Spinal cord (tissue), 10 donors: ENCODE measurements at places on chromosomes 6 and 20.

- peak overlapping the region; percentile 40 for H3K27ac ChIP-seq
- DNase-seq, result no peak
- H3K27me3 ChIP-seq, result peaks cover 4% of the 10 kb centered on the region
- peaks cover 68% of the 10 kb centered on the region for H3K4me1 ChIP-seq
- H3K4me3 ChIP-seq, result peak overlapping the region; percentile 58
- peaks cover 9% of the 10 kb centered on the region for H3K36me3 ChIP-seq
Measured at GRCh38 chr20:1895674-1896483, 672 bp downstream of the SIRPA start.

DNA sequence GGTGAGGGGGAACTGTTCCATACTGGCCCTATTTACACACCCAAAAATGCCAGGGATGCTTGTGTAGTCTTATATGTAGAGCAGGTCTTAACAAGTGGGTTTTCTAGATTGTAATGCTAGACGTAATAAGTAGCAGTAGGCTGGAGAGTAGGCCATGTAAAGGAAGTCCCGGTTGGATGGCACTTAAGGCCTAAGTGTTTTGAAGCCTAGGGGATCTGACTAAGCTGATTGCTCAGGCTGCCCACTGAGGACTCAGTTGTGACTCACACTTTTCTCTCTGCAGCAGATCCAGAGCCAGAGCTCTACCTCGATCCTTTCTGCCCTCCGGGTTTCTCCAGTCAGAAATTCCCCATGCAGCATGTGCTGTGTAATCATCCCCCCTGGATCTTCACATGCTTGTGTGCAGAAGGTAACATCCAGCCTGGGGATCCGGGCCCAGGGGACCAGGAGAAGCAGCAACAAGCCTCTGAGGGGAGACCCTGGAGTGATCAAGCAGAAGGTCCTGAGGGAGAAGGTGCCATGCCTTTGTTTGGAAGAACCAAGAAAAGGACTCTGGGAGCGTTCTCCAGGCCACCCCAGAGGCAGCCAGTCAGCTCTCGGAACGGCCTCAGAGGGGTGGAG, 26.6 kb downstream of the ZNF133 start:
- H3K4me1 ChIP-seq, result no peaks in the 10 kb centered on the region
- H3K27me3 ChIP-seq, result no peaks in the 10 kb centered on the region
- H3K27ac ChIP-seq, result no peak overlapping the region
- no peak for DNase-seq
- H3K36me3 ChIP-seq, result peaks cover 27% of the 10 kb centered on the region
- H3K4me3 ChIP-seq, result no peak overlapping the region

DNA sequence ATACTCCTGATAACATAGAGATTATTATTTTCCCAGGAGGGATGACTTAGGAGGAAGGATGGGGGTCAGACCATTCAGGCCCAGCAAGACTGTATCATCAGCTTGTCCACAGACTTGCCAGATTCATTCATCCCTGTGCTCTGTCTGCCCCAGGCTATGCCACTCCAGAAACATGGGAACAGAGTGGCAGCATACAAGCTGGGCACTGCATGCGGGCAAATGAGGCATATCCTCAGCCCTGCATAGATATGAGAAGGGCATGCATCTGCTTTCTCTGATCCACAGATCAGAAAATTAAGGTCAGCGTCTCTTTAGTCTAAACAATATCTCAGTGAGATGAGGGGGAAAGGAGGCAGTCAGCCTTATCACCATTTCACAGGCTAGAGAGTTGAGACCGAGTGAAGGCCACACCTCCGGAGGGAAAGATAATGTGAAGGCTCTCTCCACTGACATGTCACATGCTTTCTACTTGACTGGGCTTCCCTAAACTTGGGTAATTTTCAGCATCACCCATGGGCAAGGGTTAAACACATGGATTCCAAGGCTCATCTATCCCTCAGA, 140.5 kb downstream of the TFAP2B start:
- H3K36me3 ChIP-seq, result no peaks in the 10 kb centered on the region
- no peak for DNase-seq
- H3K27me3 ChIP-seq, result no peaks in the 10 kb centered on the region
- H3K4me1 ChIP-seq, result no peaks in the 10 kb centered on the region

- no peaks in the 10 kb centered on the region for H3K4me1 ChIP-seq
- H3K4me3 ChIP-seq, result no peak overlapping the region
- DNase-seq, result no peak
- H3K36me3 ChIP-seq, result no peaks in the 10 kb centered on the region
- no peaks in the 10 kb centered on the region for H3K27me3 ChIP-seq
- H3K27ac ChIP-seq, result no peak overlapping the region
Measured at GRCh38 chr20:13487202-13487601, 151.5 kb downstream of the TASP1 start.

- no peaks in the 10 kb centered on the region for H3K36me3 ChIP-seq
- no peaks in the 10 kb centered on the region for H3K4me1 ChIP-seq
- H3K4me3 ChIP-seq, result no peak overlapping the region
- no peak for DNase-seq
Measured at GRCh38 chr6:71351190-71351589, 62.6 kb downstream of the OGFRL1 start.

- H3K36me3 ChIP-seq, result no peaks in the 10 kb centered on the region
- H3K27ac ChIP-seq, result no peak overlapping the region
- no peak overlapping the region for H3K4me3 ChIP-seq
- DNase-seq, result no peak
- peaks cover 3% of the 10 kb centered on the region for H3K4me1 ChIP-seq
Measured at GRCh38 chr20:45039475-45039820, 61.5 kb downstream of the KCNS1 start.

DNA sequence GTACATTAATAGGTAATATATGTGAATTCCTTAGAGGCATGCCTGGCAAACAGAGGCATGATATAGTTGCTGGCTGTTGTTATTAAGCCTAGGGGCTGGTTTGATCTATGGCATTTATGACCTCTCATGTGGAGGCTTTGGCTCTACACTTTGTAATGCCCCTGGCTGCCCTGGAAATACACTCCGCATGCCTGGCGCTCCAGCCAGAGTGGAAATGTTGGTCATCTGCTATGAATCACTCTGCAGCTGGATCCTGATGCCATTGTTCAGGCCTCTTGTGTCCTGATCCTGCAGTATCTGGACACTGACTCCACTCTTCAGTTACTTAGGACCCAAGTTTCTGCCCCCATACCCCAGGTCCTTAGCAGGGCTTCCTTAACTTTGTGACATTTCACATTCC, 200.5 kb upstream of the PCSK2 start:
- H3K4me1 ChIP-seq, result no peaks in the 10 kb centered on the region
- no peak for DNase-seq
- H3K36me3 ChIP-seq, result no peaks in the 10 kb centered on the region
- no peak overlapping the region for H3K4me3 ChIP-seq
- no peaks in the 10 kb centered on the region for H3K27me3 ChIP-seq

GRCh38 chr20:58515233-58516212, at the start of gene APCDD1L:
TSS of gene APCDD1L (minus strand) at chr20:58515399. CDS start at chr20:58514707, 692 bp downstream.
- H3K27me3 ChIP-seq, result peaks cover 42% of the 10 kb centered on the region
- no peak within 1 kb of the TSS for H3K4me3 ChIP-seq
- no peaks in the 10 kb centered on the region for H3K36me3 ChIP-seq
- H3K27ac ChIP-seq, result no peak within 1 kb of the TSS
- DNase-seq, result no peak

DNA sequence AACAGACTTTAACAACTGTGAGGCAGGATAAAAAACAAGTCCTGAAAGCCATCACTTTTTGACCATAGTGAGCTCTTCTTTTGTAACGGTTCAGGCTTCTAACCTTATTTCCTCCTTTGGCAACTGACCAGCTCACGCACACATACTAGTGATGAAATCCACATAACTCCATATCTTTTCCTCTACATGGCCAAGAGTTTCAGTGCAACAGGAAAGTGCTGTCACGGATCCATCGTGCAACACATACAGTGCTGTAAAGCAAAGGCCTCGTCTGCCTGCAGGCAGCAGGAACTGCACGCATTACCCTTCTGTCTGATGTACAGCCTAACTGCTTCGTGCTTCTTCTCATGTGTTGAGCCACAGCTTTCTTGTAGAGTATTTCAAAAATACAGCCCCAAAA, 108.5 kb downstream of the EPM2A start:
- H3K4me3 ChIP-seq, result no peak overlapping the region
- H3K36me3 ChIP-seq, result peaks cover 5% of the 10 kb centered on the region
- H3K4me1 ChIP-seq, result no peaks in the 10 kb centered on the region

DNA sequence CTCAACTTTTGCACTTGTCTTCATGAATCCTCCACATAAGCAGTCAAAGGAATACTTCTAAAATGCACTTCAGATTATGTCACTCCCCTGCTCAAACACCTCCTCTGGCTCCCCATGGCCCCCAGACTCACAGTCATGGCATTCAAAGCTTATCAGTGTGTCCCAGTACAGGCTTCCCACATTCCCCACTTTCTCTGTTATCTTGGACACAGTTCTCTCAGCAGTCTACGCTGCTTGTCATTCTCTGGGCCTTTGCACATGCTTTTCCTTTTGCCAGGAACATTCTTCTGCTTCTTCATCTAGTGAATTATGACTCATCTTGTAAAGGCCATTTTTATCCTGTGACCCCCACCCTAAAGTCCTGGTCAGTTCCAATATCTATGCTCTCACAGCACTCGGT, 31.8 kb downstream of the SLC13A3 start:
- no peak overlapping the region for H3K27ac ChIP-seq
- DNase-seq, result no peak
- no peaks in the 10 kb centered on the region for H3K36me3 ChIP-seq
- no peaks in the 10 kb centered on the region for H3K27me3 ChIP-seq
- no peak overlapping the region for H3K4me3 ChIP-seq

DNA sequence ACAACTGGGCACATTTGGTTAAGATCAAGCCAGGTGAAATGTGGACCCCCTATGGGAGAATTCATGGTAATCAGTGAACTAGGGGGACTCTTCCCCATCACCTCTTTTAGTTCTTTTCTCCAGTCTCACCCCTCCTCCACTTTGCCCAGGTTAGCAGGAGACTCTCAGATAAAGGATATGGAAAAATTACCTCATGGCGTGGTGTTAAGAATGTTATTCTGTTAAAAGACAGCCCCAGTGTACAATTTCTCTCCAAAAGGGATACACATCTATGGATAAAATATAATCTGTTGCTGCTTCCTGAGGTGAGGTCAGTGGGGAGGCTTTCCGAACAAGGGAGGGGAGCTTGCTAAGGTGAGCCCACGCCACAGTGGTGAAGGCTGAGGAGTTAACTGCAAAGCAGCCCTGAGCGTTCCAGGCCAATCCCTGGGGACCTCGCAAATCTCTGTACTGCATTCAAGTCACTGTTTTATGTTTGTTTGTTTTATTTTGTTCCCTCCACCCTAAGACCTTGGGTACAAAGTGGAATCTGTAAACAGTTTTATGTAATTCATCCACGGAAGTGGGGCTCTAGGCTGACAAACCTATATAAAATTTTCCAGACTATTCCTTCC, 52.0 kb downstream of the ADGRF1 start:
- H3K4me1 ChIP-seq, result peaks cover 4% of the 10 kb centered on the region
- no peak for DNase-seq
- H3K36me3 ChIP-seq, result no peaks in the 10 kb centered on the region
- no peak overlapping the region for H3K4me3 ChIP-seq
- H3K27me3 ChIP-seq, result no peaks in the 10 kb centered on the region

DNA sequence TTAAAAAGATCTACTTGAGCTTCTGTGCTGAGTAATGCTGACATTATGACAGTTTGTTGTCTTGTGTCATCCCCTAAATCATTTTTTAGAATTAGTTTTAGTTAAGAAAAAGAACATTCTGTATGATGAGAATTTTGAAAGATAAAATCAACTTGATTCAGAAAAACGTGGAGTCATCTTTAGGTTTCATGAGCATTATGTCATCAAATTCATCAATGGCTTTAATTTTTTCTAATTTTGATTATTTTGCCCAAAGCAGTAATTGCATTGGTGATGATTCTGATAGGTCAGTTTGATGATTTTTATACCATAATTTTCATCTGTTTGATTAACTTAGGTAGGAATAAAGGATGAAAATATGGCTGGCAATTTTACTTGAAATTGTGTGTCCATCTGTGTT, 26.6 kb upstream of the ADGRF4 start:
- no peaks in the 10 kb centered on the region for H3K36me3 ChIP-seq
- no peak overlapping the region for H3K27ac ChIP-seq
- no peak for DNase-seq
- no peaks in the 10 kb centered on the region for H3K27me3 ChIP-seq

DNA sequence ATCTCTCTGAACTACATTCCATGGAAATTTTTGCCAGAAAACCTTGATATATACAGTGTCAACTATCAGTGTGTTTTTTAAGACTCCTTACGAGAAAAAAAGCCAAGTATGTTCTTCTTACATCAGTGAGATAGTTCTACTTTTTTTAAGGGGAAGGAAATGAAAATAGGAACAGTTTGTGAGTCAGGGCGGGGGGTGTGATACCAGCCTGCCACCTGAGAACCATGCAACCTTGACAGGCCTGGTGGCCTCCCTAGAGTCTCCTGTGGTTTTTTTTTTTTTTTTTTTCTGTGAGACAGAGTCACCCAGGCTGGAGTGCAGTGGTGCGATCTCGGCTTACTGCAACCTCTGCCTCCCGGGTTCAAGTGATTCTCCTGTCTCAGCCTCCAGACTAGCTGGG, 96.3 kb upstream of the GCM1 start:
- H3K27me3 ChIP-seq, result no peaks in the 10 kb centered on the region
- no peak overlapping the region for H3K4me3 ChIP-seq
- no peak overlapping the region for H3K27ac ChIP-seq
- no peaks in the 10 kb centered on the region for H3K36me3 ChIP-seq

DNA sequence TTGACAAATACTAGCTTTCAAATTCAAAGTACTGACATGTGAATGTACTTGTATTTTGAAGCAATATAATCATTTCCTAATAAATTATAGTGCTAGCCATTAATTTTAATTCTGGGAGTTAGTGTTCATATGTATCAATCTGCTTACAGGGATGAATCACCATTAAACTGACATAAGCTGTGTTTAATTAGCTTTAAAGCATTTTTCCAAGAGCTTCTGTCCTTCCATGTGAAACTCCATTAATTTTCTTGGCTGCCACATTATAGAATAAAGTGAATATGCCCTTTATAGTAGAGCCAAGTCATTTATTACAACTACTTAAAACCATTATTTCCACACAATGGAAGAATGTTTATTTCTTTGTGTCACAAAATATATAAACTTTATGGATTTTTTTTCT, 150.8 kb downstream of the COL21A1 start:
- no peak overlapping the region for H3K4me3 ChIP-seq
- no peaks in the 10 kb centered on the region for H3K4me1 ChIP-seq
- no peak overlapping the region for H3K27ac ChIP-seq
- no peaks in the 10 kb centered on the region for H3K36me3 ChIP-seq
- H3K27me3 ChIP-seq, result no peaks in the 10 kb centered on the region
